ENCODE measurements at places on chromosomes 16 and 17.

DNA sequence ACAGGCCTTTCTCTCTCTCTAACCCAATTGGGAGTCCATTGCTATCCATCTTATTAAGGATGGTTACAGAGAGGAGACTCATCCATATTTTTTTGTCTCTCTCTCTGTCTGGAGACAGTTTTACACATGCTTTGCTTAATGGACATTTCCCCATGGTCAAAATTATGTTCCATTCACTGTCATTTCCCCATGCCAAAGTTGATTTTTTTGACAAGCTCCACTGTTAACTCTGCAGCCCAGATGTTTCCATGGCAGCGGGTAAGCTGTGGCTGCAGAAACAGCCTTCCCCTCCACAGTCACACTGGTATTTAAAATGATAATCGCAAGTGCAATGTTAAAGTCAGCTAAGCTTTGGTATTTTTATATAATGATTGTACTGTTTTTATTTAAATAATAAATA lies 63.9 kb upstream of the HLF start:
- DNase-seq = no peak

DNA sequence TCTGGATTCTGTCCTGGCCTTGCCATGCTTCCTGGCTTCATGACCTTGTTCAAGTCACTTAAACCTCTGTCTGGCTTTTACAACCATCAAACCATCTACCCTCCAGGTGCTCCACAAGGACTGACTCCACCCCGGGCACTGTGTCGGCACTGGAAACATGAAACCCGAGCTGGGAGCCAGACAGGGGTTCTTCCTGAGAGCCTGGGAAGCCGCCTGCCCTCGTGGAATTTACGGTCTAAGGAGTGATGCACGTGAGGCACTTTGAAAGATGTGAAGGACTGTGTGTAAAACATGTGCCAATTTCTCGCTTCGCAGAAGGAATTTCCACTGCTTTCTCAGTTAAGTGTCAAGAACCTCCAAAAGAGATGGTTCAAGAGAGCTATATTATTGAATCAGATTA lies 11.6 kb downstream of the CDK5R1 start:
- no peak for DNase-seq

GRCh38 chr17:46046957-46047356 lies 47.9 kb downstream of the STH start:
- DNase-seq = no peak

- no peak for DNase-seq
Measured at GRCh38 chr17:35099908-35100307, 19.8 kb downstream of the RAD51D start.

GRCh38 chr16:8828541-8829165 lies 31.0 kb downstream of the PMM2 start:
- DNase-seq = no peak

GRCh38 chr16:83068686-83069085 lies 441.9 kb downstream of the CDH13 start:
- DNase-seq = no peak

DNA sequence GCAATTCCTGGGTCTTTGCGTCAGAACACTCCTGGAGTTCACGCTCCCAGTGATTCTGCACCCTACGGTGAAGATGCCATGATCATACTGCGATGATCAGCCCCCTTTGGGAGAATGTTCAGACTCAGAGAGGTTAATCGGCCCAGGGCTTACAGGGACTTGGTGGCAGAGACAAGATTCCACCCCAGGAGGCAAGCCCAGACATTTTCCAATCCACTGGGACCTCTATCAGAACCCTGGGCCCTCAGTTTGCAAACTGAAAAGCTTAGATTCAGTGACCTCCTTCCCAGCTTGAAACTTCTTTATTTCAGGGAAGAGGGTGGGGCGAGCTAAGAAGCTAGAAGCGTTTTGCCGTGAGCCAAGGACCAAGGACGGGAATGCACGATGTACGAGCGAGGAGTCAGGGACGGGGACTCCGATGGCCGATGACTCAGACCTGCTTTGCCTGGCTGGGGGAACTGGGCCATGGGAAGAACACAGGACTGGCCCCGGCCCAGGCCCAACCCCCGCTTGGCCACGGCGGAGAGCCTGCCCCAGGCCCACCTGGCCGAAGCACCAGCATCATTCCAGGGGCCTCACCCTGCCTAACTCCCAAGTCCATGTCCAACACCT lies 34.7 kb downstream of the SOCS3 start:
- DNase-seq = no peak

DNA sequence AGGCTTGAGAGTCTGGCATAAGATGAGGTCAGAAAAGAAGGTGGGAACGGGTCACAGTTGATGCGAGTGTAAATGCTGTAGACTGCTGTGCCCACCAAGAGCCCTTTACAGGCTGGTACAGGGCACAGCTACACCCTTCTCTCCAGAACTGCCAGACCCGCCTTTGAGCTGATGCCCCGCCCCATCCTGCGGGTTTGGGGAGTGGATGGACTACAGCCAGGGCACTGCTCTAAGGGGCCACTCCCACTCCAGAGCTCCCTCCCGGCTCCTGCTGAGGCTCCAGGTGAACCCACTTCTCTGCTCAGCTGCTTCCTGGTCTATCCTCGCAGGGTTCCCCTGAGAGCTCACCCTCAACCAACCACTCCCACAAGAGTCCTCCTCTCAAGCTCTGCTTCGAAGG lies 12.3 kb downstream of the MEIOB start:
- DNase-seq = no peak

GRCh38 chr17:39404542-39405378 lies 3.3 kb upstream of the FBXL20 start:
- no peak for DNase-seq

DNA sequence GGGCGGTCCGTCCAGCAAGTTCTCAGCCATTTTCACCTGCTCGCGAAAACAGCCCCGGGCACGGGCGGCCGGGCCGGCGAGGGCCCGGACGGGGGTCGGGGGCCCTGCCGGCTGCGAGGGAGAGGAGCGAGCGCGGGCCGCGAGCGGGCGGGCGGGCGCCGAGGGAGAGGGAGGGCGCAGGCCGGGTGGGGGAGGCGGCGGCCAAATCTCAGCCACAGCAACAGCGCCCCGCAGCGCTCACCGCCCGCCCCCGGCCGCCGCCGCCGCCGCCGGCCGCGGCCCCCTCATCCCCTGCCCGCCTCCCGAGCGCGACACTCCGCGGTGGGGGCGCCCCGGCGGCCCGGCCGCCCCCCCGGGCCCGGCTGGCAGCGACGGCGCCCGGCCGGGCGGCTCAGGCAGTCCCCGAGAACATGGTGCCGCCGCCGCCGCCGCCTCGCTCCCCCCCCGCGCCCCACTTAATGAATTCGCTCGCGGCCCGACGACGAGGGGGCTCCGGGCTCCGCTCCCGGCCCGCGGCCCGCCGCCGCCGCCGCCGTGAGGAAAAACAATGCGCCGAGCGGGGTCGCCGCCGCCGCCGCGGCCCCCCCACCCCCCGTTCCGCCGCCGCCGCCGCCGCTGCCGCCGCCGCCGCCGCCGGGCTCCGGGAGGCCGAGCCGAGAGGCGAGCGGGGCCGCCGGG lies 487 bp downstream of the CREBBP start:
- no peak for DNase-seq

DNA sequence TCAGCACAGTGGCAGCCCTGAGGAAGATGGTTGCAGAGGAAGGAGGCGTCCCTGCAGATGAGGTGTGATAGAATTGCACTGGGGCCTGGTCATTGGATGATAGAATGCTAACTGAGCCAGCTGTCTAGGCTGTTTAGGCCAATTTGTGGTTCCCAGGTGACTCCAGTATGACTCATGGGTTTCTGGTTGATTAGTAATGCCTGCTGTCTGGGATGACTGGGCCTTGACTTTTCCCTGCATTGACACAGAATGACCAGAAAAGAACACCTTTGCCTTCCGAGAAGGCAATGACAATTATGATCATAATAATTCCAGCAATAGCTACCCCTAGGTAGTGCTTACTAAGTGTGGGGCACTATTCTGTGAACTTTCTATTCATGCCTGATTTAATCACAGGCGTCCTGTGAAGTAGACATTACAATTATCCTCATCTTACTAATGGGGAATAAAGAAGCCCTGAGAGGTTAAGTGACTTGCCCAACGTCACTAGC lies 31.5 kb downstream of the USP43 start:
- DNase-seq = no peak

- DNase-seq = no peak
Measured at GRCh38 chr16:81816351-81816750, 37.3 kb downstream of the PLCG2 start.

DNA sequence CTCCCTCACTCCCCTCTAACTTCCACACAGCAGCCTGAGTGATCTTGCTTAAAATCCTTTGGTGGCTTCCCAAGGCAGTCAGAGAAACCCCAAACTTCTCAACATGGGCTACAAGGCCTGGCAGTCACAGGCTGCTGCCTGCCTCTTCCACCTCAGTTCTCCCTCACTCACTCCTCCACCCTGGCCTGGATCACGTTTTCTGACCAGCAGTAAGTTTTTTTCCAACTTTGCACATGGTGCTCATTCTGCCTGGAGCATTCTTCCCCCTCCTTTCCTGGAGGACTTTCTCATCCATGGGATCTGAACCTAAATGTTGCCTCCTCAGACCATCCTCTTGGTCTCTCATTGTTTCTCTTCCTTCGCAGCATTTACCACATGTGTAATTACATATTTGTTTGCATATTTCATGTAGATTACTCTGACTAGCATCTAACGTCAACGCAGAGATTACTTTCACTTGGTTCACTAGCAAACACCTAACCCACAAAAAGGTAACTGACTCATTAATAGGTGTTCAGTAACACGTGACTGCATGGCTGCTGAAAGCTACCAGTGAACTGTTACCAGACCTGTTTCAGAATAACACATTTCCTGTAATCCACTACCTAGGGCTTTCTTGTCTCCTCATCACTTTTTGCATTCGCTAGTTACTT lies 17.1 kb downstream of the GNA13 start:
- no peak for DNase-seq

- DNase-seq = no peak
Measured at GRCh38 chr16:27199736-27200135, 3.6 kb upstream of the KDM8 start.

- no peak for DNase-seq
Measured at GRCh38 chr16:53946746-53947386, 242.9 kb downstream of the FTO start.

GRCh38 chr16:14202697-14203096 lies 131.6 kb downstream of the MRTFB start:
- DNase-seq = no peak

DNA sequence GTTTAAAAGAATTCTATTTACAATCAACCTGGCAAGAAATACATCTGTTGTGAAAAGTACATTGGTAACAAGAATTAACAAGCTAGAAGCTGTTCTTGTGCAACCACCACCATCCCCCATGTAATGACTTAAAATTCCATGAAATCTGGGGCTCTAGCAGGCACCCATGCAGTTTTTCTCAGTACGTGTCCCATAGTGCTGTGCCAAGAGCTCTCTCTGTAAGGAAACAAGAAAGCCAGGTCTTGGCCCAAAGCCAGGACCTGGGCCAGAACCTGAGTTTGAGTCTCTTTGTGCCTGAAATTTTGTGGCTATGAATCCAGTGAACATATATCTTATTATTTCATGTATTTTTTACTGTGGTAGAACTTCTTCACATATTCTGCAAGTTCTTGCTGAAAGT lies 46.6 kb downstream of the NUP93 start:
- no peak for DNase-seq

DNA sequence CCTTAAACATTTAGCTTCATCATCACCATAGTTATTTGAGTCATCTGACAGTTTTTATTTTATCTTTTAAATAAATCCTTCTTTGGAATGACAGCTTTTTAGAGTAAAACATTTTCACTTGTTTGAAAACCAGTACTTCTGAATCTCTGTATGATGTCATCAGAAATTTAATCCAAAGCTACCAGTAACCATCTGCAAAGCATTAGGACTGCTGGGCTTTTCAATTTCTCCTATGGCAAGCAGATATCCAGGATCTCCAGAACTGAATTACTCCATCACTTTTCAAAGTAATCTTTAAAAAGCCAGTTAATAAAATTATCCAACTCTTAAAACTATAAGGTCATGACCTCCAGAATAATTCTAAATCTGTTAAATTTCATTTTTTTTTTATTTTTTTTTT lies 51.5 kb downstream of the CHCT1 start:
- DNase-seq = no peak

DNA sequence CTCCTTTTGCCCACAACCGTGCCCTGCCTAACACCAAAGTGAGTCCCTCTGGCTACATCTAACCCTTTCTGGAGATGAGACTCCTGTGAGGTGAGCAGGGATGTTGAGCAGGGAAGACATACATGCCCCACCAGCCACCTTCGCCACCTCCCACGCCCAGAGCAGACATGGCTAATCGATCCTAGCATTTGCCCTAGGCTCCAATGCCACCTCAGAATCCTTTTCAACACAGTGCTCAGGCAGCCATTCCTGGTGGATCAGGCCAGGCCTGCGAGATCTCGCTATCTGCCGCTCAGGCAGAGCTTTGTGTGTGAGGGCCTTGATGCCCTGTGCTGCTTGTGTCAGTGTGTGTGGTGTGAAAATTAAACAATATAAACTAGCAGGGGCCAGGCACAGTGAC lies 21.0 kb downstream of the SCGB1C2 start:
- DNase-seq = no peak

DNA sequence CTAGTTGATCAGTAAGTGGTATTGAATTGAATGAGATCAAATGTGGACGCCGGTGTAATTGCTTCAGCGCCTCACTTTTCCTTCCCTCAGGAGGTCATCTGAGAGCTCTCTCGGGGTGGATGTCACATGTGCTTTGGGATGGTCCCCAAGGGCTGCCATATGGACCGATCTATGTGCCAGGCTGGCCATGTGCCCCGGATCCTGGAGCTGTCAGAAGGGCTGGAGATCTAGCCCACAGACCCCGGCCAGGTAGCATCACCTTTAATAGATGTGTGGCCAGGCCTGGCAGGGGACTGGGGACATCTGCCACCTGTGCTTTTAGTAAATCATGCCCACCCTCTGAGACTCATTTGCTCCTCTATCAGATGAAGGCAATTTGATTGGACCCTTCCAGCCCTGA lies 95.3 kb upstream of the CRHR1 start:
- DNase-seq = no peak

DNA sequence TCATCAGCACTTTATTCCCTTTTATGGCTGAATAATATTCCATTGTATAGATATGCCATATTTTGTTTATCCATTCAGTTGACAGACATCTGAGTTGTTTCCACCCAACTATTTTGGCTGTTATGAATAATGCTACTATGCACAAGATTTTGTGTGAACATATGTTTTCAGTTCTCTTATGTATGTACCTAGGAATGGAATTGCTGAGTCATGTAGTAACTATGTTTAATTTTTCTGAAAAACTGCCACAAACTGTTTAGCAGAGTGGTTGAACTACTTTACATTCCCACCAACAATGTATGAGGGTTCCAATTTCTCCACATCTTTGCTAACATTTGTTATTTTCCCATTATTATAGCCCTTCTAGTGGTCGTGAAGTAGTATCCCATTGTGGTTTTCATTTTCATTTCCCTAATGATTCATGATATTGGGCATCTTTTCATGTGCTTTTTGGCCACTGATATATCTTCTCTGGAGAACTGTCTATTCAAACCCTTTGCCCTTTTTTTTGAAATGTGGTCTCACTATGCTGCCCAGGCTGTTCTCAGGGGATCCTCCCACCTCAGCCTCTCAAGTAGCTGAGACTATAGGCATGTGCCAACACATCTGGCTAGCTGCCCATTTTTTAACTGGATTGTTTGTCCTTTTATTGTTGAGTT lies 26.3 kb downstream of the SMURF2 start:
- DNase-seq = no peak

All from activated naive CD4-positive, alpha-beta T cell treated with anti-CD3 and anti-CD28 coated beads, Interleukin-2, amount 50 U/mL, for 72 hours (primary cell).